ENCODE measurements at places on chromosomes 13 and 19.

GRCh38 chr13:89910166-89910565, 1437.3 kb upstream of the MIR17HG start:
- DNase-seq: no peak

- no peak for DNase-seq
These were observed 63.6 kb downstream of the RGCC start for GRCh38 chr13:41520660-41521630.

GRCh38 chr13:49071341-49071937, 95.7 kb downstream of the FNDC3A start:
- DNase-seq: no peak

GRCh38 chr19:14614099-14614412, 31.2 kb downstream of the CLEC17A start:
- DNase-seq: no peak

DNA sequence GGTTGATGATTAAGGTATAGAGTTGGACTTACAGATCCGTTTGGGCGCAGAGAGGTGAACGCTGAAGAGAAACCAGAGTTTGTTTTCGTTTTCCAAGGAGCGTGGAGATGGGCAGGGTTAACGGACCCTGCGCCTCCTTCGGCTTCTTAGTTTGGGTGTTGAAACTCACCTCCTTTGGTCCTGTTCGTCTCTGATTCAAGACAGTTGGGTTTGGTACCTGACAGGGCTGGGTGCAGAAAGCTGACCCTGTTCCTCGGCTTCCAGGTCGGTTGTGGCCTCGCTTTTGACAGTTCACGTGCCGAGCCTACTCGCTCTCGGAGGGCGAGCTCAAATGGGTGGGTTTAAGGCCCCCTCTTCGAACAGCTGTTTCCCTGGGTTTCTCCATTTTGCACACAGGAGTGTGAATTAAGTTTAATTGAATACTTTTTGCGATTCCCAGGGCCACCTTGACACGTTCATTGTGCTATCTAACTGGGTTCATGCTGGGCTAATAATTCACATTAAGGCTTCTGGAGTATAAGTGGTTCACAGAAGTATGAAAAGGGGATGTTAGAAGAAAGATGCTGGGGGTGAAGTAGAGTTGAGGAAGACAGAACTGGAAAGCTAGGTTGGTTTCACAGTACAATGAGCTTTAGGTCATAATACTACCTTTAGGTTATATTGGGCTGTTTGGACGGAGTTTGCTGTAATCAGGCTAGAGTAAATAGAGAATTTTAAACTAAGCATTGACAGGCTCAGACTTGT, 638 bp downstream of the USPL1 start:
- no peak for DNase-seq

GRCh38 chr13:77370888-77371287, 44.0 kb upstream of the MYCBP2 start:
- no peak for DNase-seq

DNA sequence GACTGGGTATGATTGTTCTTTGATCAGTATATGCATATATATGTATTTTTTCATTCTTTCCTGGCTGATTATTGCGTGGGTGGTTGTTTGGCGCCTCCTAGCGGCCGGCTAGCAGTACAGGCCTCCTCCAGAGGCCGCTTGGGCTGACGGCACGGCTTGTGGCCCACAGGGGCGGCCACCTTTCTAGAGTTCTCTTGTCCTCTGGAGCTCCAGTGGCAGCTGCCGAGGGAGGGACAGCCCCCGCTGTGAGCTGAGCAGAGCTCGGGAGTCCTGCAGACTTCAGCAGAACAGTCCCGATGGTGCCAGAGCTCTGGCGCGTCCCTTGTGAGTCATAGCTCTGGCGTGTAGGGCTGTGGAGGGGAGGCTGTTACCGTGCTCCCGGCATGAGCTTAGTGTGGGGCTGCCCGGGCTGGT, 22.5 kb upstream of the ZNF429 start:
- DNase-seq: no peak

DNA sequence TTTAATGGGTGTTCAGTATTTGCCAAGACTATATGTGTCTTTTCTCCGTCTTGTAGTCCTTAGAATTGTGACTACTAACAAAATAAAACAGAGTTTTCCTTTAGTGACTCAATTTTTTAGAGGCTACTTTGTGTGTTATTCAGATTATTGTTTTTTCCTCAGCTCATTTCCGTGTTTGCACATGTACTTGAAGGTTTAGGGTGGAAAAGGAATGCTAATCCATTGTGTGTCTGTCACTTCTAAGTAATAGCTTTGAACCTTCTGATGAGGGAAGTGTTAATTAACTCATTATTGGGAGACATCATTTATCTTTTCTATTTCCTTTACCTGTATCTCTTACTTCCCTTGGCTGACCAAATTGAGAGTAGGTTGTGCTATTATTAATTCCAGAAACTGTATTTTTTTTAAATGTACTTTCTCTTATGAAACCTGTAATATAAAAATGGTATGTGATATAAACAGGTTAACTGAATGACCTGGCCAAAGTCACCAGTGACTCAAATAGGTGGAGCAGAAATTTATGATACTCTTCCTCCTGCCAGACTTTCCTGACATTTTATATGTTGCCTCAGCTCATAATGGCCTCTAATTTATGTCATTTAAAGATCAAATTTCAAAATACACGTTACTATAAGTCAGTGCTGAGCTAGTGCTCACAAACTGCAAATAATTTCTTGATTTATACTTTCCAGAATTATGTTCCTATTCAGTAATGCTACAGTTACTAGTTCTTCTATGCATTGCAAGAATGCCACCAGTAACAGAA, 88.8 kb downstream of the LMO7 start:
- DNase-seq: no peak

GRCh38 chr13:35695448-35695770, 218.9 kb upstream of the MAB21L1 start:
- DNase-seq: no peak

All from BJ (cell line).